ENCODE measurements at places on chromosomes 2 and 18.

- no peak for DNase-seq
Observed at GRCh38 chr18:57051021-57051656, 95.7 kb upstream of the BOD1L2 start.

DNA sequence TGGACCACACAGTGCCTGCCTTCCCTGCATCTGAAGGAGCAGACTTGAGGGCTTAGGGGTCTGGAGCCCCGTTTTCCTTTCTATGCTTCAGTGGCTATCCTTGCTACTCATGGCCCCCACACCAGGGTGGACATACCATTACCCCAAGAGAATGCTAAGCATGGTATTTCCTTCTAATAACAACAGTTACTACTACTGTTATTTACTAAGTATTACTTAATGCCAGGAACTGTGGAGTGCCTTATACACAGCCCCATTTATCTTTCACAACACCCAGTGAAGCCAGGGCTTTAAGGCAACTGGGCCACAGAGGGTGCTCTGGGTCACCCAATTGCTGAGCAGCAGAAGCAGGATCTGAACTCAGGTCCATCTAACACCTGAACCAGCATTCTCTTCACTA, 5.8 kb upstream of the PAX8 start:
- DNase-seq, result no peak

- DNase-seq, result no peak
Observed at GRCh38 chr18:57921708-57922107, 118.6 kb upstream of the ATP8B1 start.

DNA sequence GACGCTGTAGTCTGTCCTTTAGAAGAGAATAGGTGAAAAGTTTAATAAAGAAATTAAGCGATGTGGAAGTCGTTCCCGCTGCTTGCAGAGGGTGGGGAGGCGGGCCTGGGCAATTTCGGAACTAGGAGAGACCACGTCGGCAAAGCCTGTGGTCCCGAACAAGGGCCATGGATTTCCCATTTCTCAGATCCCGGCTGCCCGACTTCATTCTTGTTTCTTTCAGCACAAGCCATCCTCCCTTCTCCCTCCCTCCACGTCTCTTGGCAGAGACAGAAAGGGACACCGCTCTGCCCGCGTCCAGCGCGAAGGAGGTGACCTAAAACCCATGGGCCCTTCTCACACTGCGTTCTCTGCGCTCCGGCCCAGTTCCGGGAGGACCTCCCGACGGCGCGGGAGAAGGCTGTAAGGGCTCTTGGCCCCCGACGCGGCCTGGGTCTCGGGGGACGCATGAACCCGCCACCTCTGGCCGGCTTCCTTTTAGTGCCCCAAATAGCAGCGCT, 2.2 kb upstream of the BCL2L11 start:
- no peak for DNase-seq

GRCh38 chr2:231015478-231015877, 19.6 kb downstream of the SPATA3 start:
- peak; percentile 47 for DNase-seq

DNA sequence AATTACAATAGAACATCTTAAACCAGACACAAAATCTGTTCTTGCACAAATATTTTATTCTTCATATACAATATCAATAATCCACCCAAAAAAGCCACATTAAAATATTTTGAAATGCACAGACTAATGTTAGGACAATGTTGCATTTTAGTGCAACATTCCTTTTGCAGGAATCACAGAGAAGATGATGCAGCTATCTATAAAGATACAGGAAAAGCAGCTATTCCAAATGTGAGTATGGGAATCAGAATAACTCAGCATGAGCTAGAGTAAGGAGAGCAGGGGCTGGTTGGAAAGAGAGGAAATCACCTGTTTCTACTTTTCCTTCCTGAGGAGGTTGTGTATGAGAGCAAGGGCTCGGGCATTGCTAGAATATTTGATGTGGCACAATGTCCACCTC, 4.8 kb downstream of the C2orf66 start:
- no peak for DNase-seq

- DNase-seq, result no peak
Observed at GRCh38 chr18:49100226-49100968, 149.6 kb upstream of the SMAD7 start.

GRCh38 chr2:127096280-127096679, 10.7 kb downstream of the BIN1 start:
- no peak for DNase-seq

GRCh38 chr2:8363161-8363560, 318.7 kb upstream of the ID2 start:
- no peak for DNase-seq

GRCh38 chr18:77138270-77138669, 5.7 kb upstream of the MBP start:
- no peak for DNase-seq

DNA sequence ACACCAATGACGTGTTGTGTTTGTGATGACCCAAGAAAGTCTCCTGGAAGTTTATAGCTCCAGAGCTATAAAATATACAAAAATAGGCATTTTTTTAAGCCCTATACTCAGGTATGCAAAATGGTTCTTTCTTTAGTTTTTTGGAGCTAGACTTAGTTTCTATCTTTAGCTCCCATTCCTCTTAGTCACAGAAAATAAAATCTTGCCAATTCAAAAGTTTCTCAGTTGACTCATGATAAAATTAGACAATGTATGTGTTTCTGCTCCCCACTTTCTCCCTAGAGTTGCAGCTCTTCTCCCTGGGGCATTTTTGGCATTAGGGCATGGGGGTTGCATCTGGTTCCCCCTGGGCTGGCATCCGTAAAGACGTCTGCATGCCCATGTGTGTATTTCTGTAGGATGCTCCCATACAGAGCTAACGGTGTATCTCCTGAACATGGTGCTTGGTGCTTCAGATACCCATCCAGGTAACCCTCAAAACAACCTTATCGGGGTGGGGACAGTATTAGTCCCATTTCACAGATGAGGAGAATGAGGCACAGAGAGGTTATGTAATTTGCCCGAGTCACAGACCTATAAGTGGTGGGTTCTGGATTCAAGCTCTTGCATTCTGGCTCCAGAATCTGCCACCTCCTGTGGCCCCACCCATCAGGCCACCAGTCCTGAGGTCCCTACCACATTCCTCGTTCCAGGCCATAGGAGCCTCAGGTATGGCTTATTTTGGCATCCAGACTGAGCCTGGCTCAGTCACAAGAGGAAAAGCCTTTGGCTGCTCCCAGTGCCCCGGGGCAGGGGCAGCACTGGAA, 43.1 kb upstream of the ASAP2 start:
- DNase-seq, result peak; percentile 55

- peak; percentile 58 for DNase-seq
Observed at GRCh38 chr18:49499046-49499637, 12.1 kb upstream of the C18orf32 start.

DNA sequence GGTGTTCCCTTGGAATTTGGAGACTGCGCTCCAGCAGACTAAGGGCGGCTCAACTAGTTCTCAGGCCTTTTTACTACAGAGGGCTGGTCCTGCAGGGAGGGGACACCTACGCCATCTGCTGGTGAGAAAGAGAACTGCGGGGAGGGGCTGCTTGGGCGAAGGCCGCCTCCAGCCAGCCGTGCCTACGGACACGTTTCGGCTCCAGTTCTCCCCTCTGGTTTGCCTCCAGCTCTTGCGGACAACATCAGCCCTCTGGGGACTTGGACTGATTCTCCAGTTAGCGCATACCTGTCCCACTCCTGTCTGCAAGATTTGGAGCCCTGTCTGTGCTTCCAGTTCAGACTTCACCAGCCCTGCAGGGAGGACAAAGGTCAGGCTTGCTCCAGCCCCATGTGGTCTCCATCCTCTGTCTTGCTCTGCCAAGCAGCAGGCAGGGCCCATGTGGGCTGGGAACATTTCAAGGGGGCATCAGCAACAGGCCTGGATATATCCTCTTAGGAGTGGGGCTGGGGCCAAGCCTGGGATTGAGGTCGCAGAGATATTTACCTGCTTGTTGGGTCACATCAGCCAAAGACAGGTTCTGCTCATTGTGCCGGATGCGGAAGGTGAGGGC, 10.3 kb downstream of the PTPRN start:
- DNase-seq, result peak; percentile 95

All from ELF-1 (cell line).